Stimulated activated CD4-positive, alpha-beta T cell treated with anti-CD3 and anti-CD28 coated beads, Interleukin-4, amount 100 ng/mL, for 1 hour (primary cell): ENCODE measurements at places on chromosomes 5 and 9.

- DNase-seq, result no peak
Observed at GRCh38 chr5:68891718-68892117, 202.1 kb upstream of the SLC30A5 start.

DNA sequence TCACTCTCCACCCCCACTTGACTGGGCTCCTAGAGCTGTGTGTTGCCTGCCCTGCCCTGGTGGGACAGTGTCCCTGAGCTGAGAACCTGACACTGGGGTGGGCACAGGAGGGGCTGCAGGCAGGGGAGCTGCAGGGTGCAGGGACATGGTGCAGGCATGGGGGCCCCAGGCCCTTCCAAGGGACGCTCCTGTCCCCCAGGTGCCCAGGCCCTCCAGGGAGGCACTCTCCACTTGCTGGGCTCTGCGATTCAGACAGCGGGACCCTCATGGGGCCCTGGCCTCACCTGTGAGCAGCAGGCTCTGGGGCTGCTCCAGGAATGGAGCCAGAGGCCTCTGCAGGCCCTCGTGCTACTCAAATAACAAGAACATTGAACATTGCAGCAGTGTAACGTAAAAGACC lies 89.4 kb downstream of the BARX1 start:
- no peak for DNase-seq

- no peak for DNase-seq
Observed at GRCh38 chr5:82167372-82167935, 110.7 kb downstream of the RPS23 start.

DNA sequence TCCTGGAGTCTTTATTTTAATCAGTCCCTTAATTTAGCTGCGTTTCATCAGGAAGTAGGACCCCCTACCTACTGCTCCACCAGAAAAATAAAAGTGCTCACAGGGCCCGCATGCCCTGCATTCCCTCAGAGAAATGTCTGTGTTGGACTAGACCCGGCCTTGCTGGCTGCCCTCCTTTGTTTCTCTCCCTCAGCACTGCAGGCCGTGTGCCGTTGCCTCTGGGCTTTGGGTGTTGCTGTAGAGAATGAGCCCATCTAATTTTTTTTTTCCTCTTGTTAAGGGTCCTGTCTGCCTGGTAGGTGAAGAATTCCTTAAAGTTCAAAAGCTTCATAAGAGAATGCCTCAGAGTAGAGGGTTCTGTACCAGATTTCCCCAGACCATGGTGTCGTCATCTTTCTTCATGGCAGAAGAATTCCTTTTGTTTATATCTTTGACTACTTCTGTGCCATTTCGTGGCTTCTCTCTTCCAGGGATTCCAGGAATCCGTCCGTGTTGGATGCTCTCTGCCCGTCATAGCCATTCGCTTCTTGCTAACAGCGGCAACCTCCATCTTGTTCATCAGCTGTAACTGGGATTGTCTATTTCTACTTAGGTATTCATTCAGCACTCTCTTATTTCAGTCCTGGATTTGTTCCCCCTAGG lies 49.8 kb upstream of the ANGPTL2 start:
- no peak for DNase-seq

DNA sequence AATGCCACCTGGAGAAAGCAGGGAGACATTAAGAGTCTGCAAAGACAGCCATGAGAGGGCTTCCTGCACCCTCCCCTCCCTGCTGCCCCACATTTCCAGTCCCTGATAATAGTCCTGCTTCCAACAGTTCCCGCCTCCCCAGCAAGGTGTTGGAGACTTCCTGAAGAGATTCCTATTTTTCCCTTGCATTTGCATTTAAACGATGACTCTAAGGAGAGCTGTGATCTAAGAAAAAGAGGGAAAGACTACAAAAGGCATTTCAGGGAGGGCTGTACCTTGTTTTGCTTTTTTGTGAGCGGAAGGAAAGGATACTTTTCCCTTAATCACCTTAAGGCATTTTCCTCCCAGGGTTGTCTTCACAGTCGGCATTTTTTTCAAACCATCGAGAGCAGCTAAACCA lies 62.1 kb downstream of the GAS1 start:
- no peak for DNase-seq

DNA sequence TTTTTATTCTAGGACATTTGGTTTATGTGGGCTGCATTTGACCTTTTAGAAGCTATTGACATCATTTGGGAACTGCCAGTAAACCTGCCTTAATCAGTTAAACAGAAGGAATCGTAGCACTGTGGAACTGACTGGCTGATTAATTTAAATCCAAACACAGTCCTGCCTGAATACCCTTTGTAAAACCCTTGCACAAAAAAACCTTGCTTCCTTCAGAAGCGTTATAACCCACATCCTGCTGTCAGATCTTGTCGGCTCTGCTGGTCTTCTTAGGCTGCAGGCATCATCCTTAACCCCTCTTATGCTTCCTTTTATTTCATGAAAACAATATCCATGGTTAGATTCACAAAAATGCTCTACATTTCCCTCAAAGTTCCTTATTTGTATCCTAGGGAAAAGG lies 46.3 kb downstream of the PAM start:
- no peak for DNase-seq

- no peak for DNase-seq
Observed at GRCh38 chr5:98144710-98145109, 628.8 kb upstream of the RGMB start.

DNA sequence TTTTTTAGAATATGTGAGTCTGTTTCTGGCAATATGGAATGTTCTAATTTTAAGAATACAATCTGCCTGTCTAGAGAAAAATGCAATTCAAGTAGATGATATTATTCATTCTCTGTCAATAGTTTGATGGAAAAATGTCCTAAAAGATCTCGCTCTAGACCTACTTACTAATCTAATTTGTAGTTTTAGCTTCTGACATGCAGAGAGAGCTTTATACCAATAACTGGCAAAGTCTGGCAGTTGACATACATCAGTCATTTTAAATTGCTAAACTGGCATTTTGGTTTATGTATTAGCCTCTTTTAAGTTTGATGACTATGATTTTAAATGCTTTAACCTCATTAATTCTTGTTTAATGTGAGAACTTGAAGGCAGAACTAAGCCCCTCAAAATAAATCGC lies 355.0 kb upstream of the CDH10 start:
- no peak for DNase-seq

GRCh38 chr9:106875529-106875928 lies 12.6 kb downstream of the ZNF462 start:
- DNase-seq, result no peak

DNA sequence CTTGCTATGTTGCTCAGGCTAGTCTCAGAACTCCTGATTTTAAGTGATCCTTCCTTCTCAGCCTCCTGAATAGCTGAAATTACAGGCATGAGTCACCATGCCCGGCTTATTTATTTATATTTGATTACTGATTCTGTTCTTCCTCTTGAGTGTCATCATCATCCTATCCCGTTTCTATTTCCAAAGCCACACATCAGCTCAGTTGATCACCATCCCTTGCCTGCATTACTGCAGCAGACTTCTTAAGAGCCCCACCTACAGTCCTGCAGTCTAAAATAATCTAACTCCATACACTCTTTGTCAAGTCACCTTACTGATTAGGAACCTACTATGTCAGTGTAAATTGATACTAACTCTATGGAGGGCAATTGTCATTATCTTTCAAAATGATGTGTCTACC lies 138.9 kb upstream of the RAI14 start:
- DNase-seq, result no peak

DNA sequence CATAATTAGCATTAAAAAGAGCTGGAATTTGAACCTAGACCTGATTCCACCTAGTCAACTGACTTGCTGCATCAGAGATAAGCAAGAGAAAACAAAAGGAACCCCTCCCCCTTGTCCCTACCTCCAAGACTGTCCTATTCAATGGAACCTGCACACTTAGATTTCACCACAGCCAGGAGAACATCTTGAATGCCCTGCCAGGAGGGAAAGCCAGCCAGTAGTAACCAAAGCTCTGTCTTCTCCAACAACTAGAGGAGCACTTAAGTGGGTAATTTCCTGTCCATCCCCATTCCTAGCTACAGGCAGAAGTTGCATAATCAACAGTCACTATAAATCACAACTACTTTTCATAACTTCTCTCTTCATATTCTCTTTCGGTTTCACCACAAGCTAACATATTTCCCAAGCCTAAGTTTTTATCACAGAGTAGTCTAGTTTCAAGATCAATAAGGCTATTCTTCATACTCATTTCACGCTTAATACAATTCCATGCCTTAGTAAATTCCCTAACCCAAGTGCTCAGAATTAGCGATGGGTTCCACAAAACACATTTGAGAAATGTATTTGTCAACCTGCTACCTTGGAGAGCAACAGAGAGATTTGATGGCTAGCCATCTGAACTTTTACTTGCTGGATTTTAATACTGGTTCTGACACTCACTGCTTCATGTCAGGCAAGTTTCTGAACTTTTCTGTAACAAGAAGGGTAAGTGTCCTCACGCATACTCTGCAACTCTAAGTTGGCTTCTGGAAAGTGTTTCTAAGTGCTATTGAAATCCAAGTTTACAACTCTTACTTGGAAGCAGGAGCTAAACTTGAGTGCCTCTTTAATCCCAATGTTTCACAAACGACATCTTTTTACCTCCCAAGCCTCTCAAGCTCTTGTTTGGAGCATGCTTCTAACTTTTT lies 2.0 kb downstream of the DENND1A start:
- no peak for DNase-seq

DNA sequence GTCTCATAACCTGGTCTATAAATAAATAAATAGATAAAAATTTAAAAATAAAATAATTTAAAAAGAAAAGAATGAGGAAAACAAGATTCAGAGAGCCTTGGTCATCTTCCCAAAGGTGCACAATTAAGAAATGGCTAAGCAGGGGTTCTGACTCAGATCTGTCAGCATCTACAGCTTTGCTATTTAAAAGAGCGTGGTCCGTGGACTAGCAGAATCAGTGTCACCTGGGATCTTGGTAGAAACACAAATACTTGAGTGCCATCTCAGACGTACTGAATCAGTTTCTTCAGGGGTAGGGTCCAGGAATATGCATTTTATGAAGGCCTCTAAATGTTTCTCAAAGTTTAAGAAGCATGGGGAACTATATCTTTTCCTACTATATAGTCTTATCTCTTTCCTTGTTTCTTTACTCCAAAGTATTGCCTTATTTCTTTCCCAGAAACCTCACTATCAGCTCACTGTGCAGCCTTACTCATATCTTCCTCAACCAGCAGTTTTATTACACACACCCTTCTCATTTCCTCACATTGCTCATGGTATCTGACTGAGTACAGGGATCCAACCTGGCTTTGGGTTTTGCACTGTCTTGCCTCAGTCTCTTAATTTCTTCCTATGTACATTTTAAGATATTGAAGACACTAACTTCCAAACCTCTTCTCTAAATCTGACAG lies 58.6 kb downstream of the TMC1 start:
- DNase-seq, result no peak

GRCh38 chr5:107952450-107952849 lies 281.7 kb upstream of the EFNA5 start:
- DNase-seq, result no peak

- no peak for DNase-seq
Observed at GRCh38 chr9:128946571-128947276, 679 bp downstream of the DOLK start.

- no peak for DNase-seq
Observed at GRCh38 chr9:134777153-134777552, 103.5 kb upstream of the FCN2 start.

- no peak for DNase-seq
Observed at GRCh38 chr9:121321016-121321503, 49.0 kb downstream of the STOM start.

DNA sequence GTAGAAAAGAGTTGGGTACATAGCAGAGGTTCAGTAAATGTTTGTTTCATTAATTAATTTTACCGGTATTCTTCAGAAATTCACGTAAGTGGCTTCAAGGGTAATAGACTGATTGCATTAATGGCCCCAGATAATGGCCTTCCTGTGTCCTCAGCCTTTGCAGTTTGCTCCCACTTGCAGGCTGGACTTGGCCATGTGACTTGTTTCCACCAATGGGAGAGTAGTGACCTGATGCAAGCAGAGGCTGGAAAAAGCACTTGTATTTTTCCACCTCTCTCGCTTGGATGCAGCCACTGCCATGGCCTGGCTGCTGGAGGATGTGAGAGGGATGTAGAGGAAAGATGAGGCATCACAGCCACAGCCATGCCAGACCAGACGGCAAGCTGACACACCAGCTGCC lies 480.9 kb downstream of the CDK5RAP2 start:
- no peak for DNase-seq

- DNase-seq, result no peak
Observed at GRCh38 chr9:107216329-107216728, 66.8 kb upstream of the RAD23B start.

- no peak for DNase-seq
Observed at GRCh38 chr9:14992081-14992480, 81.9 kb upstream of the FREM1 start.

GRCh38 chr5:159430361-159431012 lies 100.2 kb upstream of the IL12B start:
- DNase-seq, result no peak

DNA sequence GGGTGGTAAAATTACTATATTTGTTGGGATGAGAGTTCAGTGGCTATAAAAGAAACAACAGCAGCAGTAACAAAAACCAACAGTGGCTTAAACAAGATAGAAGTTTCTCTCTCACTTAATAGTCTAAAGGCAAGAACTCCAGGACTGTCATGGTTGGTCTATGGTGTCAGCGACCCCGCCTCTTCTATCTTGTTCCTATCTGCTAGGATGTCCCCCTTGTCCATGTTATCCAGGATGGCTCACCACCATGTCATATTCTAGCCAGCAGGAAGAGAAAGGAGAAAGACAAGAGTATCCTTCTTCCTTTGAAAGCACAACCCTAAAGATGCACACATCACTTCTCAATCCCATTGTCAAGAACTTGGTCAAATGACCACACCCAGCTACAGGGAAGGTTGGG lies 11.3 kb upstream of the OTP start:
- DNase-seq, result no peak

DNA sequence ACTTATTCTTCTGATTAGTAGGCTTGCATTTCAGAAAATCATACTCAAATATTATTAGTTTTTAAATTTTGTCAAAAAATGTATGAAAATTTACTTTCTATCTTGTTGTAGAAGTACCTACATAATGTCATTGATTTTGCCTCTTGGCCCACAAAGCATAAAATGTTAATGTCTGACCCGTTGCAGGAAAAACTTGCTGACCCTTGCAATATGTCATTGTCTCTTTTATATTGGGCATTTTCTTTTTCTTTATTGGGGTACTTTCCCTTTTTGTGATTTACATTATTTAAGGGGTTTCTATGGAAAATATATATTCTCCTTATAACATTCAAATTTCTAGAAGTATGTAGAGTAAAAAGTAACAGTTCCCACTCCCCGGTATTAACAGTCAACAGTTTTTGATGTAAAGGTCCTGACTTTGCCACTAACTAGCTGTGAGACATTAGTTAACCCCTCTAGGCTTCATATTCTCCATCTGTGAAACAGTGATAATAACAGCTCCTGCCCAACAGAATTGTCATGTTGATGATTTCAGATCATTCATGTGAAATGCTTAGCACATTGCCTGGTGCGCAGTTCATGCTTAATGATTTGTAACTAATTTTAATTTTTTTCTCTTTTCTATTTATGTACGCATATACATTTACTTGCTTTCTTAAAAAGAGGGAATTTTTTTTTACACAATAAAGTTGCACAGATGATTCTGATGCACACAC lies 243.2 kb downstream of the ARHGAP26 start:
- DNase-seq, result no peak

GRCh38 chr5:149371296-149371962 lies 7.7 kb downstream of the IL17B start:
- DNase-seq, result peak; percentile 66
